ENCODE measurements at places on chromosomes 3 and 15.

DNA sequence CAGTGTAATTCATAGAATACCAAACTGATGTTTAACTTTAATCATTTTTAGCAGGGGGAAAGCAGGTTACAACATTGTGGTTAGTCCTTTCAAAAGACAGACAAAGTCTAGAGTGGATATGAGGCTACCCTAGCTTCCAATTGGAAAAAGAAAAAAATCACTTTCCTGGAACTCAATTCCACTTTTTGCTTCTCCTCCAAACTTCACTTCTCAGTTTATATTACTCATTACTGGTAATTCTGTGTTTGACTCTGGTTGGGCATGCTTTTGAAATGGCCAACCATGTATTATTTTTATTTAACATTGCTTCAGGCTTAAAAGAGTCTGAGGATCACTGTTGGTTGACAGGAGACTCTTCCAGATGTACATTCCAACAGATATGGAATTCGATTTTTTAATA, 84.8 kb downstream of the RAP2B start:
- no peak for DNase-seq

DNA sequence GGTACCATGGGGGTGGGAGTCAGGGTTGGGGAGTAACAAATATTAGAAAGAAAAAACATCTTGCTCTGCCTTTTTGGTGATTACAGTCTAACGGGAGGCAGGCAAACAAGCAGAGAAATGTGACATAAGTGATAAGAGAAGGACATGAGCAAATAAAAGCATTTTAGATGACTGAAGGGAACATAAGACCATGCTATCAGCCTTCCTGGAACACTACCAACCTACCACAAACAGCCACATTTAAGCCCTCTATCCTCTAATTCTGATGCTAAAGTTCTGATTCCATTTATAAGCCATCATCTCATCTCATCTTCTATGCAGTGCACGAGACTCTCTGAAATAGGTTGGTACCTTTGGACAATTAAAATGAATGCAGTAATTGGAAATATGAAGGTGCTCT, 243.4 kb upstream of the P2RY1 start:
- no peak for DNase-seq

DNA sequence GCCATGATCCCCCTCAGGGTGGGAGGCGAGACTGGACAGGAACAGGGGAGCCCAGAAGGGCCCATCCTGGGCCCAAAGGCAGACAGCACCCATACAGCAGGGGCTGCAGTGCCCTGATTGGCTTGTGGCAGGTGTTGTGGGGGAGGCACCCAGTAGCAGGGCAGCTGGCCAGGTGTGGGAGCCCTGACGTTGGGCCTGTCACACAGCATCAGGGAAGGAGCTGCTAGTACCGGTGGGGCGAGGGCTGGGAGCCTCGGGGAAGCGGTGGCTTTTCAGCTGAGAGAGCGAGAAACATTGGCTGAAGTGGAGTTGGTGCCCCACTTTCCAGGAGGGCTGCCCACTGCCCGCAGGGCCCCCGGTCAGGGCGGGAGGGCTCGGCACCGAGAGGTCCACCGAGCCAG, 19.7 kb upstream of the CYP11A1 start:
- no peak for DNase-seq

DNA sequence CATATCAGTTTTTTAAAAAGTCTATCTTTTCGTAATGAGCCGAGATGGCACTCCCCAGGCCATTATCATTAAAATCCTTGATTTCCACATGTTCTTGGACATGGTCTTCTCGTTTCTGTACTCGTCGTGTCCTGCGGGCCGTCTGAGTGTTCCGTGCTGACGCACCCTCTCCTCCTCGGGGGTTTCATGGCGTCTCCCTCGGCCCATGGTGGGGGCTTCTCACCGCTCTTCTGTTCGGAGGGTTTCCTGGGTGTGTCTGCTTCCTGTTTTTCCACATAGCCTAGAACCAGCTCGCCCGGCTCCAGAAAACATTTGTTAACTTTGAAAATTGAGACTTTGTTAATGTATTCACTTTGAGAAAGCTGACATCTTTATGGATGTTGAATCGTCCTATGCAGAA, 92.7 kb downstream of the VGLL4 start:
- no peak for DNase-seq

DNA sequence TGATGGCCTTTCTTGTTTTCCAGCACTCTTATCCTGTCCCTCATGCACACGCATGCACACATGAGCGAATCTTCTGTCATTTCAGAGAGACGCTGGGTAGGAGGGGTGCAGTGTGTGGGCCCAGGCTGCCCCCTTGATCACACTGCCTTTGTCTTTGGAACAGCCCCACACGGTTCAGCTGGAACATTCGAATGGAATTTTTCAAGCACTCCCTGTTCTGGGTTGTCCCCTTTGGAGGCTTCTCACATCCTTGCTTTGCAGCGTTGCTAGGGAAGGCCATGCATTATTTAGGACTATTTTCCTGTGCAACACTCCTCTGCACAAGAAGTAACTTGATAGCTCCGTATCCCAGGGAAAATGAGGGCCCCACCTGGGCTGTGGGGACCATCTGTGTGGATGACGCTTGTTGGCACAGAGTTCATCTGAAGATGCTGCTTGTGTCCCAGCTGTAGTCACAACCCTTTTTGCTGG, 78.4 kb downstream of the SPSB4 start:
- DNase-seq, result no peak

DNA sequence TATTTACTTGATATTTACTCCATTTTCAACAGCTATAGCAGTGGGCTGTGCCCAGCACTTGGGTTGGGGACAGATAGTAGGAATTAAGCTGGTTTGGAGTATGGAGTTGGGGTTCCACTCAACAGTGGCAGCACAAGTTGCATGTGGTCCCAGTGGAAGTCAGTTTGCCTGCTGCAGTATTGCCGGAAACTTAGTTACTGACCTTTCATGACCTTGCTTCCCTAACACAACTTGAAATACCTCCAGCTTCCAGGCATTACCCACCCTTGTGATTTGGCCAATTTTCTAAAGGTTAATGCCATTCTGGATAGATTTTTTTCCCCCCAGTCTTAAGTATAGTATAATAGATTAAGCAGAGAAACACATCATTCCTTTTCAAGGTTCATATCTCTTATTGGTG, 68.0 kb downstream of the BBX start:
- DNase-seq, result no peak

- DNase-seq, result no peak
Observed at GRCh38 chr3:139299261-139300132, 44.3 kb upstream of the MRPS22 start.

GRCh38 chr3:87413814-87414213, 137.4 kb upstream of the POU1F1 start:
- no peak for DNase-seq

All from stimulated activated CD8-positive, alpha-beta memory T cell treated with anti-CD3 and anti-CD28 coated beads, Interleukin-15, amount 100 ng/mL, for 4 hours (primary cell).